Stimulated activated CD8-positive, alpha-beta memory T cell treated with anti-CD3 and anti-CD28 coated beads, Interleukin-12 subunit alpha, Interleukin-12 subunit beta, amount 100 ng/mL, for 1 hour (primary cell): ENCODE measurements at places on chromosomes 12 and 14.

GRCh38 chr14:65446159-65446558 lies 33.6 kb downstream of the FUT8 start:
- DNase-seq: no peak

DNA sequence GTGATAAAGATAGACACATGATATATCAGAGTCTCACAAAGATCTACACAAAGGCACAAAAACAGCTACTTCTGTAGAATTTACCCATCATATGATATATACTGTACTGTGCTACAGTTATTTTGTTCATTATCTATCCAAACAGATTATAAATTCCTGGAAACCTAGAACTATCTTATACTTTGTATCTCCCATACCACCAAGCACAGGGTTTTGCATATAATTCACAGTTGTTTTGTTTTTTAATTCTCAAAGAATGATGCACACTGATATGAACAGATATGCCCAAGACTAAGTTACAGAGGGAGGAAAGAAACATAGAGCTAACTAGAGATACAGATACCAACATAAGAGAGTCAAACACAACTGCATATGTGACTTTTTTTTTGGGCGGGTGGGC lies 3.4 kb downstream of the PRKAG1 start:
- DNase-seq: no peak

- no peak for DNase-seq
These were observed 368.7 kb upstream of the PRICKLE1 start for GRCh38 chr12:42958291-42958674.

- no peak for DNase-seq
These were observed 110.3 kb downstream of the NELL2 start for GRCh38 chr12:44765796-44766195.

DNA sequence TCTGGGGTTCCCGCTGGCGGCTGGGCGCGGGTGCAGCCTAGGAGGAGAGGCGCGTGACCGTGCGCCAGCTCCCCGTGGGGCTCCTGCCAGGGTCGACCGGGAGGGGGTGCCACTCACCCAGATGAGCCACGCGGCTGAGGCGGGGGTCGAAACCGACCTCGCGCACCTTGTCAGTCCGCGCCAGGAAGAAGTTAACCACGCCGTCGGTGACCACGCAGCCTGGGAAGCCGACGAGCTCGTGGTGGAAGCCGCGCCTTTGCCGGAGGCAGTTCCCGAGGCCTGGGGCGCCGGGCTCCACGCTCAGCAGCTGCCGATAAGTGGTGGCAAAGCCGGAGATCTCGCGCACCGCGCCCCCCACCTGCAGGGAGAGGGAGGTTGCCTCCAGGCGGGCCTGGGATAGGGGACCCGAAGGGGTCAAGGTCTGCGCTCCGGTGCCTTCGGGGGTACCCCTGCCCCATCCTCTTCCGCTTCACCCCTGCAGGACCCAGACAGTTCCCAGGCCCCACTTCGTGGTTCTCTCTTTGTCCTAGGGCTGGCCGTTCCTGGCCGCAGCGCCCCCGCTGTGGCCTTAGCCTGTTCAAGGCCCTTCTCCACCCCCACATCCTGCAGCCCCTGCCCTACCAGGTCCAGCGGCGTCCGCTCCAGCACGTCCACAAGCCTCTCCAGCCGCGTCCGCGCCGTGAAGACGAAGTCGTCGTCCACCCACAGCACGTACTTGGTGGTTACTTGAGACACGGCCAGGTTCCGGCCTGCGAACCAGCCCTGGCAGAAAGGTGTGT lies 5.3 kb downstream of the B4GALNT1 start:
- no peak for DNase-seq

GRCh38 chr14:50559990-50560930 lies at the start of gene ATL1:
Gene ATL1, plus strand, starts transcription at chr14:50560145. Its CDS starts 121 bp downstream, at chr14:50560266.
- no peak for DNase-seq

DNA sequence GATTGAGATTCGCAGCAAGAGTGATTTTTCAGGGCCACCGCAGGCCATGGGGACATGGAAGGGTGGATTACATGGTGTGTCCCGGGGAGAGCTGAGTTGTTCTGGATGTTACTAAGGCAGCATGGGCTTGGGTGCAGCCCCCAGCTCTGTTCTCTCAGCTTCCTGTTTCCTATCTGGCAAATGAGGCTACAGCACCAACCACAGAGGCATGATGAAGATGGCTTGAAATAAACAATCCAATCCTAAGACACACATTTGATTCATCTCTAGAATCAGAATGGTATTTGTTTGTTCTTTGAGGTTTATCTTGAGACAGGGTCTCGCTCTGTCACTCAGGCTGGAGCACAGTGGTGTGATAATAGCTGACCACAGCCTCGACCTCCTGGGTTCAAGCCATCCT lies 21.6 kb downstream of the GLTP start:
- DNase-seq: no peak

GRCh38 chr12:49260166-49260565 lies 4.7 kb upstream of the TUBA1C start:
- no peak for DNase-seq

GRCh38 chr12:2691006-2691344 lies 103.8 kb upstream of the FKBP4 start:
- DNase-seq: peak; percentile 20

GRCh38 chr14:74621556-74621955 lies 9.5 kb upstream of the LTBP2 start:
- no peak for DNase-seq
